Midbrain (tissue), 1 donor: ENCODE measurements at places on chromosomes 3 and 15.
A peak's percentile ranks its signal among the peaks of the same experiment; 100 is the strongest.

DNA sequence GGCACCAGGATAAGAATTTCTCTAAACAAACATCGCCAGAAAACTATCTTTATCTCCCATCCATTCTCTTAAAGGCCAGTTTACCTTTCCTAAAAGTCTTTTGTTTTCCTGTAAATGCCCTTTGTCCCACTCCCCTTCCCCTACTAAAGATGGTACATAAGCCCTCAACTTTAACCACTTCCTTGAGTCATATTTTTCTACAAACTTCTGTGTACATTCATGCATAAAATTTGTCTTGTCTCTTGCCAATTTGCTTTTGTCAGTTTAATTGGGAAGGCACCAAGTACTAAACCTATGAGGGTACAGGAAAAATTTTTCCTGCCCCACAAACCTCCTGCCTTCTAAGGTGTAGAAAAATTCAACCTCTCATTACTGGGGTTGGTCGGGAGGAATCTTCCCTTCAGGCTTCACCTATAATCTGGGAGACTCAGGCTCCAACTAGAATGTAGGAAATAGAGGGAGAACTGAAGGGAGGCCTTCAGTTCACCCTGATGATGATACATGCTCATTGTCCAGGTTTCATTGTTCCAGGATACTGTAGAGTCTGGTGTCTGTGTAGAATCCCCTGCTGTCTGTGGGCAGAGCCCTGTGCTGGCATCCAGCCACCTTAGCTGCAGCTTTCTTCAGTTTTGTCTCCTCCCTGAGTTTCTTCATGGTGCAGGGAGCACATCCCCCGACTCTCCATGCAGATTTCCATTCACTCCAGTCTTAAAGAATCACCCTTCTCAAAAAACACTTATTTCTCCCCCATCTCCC, 53.2 kb downstream of the CD200R1L start:
- DNase-seq, result no peak

GRCh38 chr3:66661628-66662027, 160.8 kb upstream of the LRIG1 start:
- DNase-seq, result no peak

DNA sequence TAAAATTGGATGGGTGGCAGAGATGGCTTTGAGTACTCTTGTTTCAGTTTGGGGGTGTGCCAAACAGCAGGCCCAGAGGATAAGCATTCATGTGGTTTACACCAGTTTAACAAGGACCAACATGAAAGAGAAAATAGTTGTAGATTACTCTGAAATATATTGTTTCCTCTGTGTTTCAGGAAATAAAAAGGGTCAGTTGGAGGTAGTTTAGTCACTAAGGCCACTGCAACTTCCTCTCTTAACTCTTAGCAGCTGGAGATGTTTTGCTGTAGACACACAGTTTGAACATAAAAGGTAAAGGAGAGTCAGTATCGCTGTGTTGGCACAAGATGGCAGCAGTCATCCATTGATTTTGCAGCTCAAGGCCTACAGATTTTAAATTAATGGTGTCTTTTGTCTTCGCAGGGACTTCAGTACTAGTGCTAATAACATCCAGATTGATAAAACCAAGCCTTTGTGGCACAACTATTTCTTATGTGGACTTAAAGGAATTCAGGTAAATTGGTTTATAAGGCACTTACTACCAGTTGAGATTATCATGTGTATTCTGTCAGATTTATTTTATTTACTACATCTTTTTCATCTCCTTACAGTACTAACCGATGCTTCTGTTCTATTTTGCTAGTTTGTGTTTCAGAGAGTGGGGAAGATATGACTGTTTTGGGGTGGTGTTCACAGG, 65.5 kb downstream of the GALK2 start:
- peak; percentile 79 for DNase-seq

DNA sequence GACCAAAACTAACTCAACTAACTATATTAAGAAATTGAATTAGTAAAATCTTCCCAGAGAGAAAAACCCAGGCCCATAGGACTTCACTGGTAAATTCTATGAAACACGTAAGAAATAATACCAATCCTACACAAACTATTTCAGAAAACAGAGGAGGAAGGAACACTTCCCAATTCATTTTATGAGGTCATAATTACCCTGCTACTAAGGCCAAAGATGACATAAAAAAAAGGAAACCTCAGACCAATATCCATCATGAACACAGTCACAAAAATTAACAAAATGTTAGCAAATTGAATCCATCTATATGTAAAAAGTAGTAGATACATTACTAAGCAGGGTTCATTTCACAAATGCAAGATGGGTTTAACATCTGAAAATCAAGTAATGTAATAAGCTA, 3.5 kb downstream of the EDC3 start:
- no peak for DNase-seq

DNA sequence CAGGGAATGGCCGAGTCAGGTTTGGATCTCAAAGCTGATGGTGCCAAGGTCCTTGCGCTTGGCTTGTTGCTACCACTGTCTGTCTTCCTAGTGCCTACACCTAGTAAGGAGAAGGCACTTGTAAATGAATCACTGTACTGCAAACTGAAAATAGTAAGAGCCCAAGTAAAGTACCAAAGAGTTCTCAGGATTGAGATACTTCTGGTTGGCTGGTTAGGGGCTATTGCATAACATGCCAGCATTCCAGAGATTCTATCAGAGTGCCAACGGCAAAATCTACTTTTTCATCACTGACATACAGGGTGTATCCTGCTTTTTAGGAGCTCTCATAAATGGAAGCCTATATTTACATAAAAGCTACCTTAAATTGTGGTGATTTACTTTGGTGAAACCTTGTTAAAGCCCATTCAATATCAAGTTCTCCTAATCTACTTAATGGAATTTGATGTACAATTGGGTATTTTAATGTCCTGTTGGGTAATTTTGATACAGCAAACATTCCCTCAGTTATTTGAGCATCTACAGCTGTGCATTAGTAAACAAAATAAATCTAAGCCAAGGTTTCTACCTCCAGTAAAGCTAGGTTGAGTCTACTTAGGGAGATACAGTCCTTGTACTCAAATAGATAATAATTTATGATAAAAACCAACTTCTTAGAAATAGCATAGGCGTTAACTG, 30.7 kb upstream of the CHD2 start:
- no peak for DNase-seq

- DNase-seq, result no peak
These were observed 30.7 kb downstream of the SCN11A start for GRCh38 chr3:39021029-39021428.

GRCh38 chr15:100170291-100171210, 171.2 kb downstream of the ADAMTS17 start:
- no peak for DNase-seq

DNA sequence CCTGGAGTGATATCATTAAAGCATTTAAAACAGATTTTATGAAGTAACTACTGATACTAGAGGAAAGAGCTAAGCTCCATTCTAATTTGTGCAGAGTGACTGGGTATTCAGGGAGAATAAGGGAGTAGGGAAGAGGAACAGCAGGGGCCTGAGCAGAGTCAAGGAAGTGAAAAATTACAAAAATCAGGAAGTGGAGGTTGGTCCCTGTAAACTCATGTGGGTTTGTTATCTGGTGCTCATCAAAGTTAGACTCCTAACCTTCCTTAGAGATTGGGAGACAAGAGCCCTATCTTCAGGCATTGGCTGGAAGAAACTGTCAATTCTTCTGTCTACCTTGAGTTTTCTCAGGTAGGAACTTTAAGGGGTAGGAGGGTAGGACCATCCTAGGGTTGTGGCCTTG, 82.5 kb downstream of the NEK11 start:
- no peak for DNase-seq

GRCh38 chr15:29904757-29905417, 82.6 kb upstream of the TJP1 start:
- DNase-seq, result no peak

GRCh38 chr3:23592961-23593931, 212.5 kb upstream of the UBE2E1 start:
- DNase-seq, result no peak

- DNase-seq, result no peak
These were observed 355.4 kb downstream of the LPP start for GRCh38 chr3:188509316-188509715.

GRCh38 chr15:100994597-100995446, 75.7 kb downstream of the LRRK1 start:
- no peak for DNase-seq

GRCh38 chr15:49038382-49038781, 7.9 kb downstream of the SECISBP2L start:
- no peak for DNase-seq

DNA sequence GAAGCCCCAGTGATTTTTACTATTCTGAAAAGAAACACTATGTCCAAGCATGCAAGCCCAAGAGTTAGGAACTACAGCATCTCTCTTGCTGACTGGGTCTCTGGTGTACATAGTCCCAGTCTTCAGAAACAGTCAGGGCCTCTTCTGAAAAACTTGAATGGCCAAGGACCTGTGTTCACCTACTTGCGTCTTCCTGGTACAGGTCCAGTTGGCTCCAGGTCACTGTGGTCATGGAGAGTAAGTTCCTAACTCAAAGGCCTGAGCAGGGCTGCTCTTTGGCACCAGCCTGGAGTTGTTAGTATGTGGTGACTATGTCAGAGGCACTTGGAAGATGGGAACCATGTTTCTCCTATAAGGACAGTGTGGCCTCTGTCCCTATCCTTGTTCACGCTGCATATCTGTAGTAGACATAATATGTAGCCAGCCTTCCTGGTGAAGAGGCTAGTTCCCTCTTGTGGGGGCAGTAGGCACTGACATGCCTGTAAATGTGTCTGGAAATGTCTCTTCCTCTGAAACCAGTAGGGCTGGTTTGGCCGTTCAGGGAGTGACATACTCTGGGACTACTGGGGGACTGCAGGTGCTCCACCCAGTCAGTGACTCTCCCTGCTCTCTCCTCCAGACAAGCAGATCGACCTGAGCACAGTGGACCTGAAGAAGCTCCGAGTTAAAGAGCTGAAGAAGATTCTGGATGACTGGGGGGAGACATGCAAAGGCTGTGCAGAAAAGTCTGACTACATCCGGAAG, 2.6 kb upstream of the RBM15B start:
- DNase-seq, result no peak

DNA sequence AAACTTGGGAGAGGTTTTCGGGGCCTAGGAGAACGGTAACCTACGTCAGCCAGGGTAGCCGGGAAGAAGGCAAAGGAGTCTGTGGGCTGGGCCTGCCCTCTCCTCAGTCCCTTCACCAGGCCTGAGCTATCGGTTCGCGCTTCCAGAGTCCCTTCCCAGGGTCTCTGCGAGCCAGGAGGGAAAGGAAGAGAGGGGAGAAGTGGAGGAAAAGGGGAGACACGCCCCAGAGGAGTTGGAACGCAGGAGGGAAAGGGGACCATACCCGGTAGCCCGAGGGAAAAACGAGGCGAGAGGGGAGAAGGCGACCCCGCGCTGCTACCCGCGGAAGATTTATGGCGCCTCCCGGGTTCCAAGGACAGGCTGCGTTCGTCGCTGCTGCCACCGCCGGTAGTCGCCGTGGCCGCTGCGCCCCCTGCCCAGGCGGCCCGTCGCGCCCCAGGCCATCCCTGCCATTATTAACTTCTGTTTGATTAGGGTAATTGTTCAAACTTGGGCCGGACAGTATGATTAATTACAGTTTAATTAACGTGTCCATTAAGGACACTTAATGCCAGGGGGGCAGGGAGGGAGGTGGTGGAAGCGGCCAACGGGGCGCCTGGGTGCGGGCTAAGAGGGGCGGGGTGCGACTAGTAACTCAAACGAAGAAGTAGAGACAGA, 3.4 kb upstream of the SKOR1 start:
- no peak for DNase-seq

DNA sequence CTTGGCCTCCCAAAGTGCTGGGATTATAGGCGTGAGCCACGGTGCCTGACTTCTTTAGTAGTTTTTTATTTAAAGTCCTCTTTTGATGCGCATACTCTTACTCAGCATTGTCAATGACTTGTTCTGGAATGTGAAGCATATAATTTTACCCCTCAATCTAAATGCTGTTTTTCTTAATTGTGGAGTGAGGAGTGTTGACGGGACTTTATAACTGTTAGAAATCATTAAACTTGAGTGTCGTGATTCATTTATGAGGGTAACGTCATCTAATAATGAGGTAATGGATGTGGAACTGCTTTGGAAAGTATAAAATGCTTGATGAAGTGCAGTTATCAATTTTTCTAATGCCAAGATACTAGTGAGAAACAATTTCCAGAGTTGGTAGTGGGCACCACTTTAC, 48.3 kb downstream of the PLS1 start:
- no peak for DNase-seq

- DNase-seq, result no peak
These were observed 92.0 kb downstream of the FBN1 start for GRCh38 chr15:48553559-48553958.

DNA sequence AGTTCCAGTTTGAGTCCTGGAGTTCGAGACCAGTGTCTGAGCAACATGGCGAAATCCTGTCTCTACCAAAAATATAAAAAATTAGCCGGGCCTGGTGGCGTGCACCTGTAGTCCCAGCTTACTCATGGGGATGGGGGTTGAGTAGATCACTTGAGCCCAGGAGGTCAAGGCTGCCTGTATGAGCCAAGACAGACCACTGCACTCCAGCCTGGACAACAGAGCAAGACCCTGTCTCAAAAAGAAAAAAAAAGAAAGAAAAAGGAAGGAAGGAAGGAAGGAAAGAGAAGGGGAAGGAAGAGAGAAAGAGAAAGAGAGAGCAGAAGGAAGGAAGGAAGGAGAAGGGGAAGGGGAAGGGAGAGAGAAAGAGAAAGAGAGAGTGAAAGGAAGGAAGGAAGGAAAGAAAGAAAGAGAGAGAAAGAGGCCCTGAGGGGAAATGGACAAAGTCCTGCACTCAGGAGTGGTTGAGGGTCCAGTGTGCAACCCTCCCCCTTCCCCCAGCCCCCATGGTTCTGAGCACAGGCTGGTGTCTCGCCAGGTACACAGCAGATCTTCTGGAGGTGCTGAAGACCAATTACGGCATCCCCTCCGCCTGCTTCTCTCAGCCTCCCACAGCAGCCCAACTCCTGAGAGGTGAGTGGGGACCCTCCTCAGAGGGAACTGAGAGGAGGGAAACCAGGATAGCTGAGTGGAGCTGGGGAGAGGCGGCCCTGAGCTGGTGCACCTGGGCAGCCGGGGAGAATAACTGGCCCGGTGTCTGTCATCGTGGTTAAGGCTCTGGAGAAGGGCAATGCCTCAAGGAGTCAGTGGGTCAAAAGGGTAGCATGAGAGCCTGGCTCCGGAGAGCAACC, 1.2 kb downstream of the SLC51A start:
- no peak for DNase-seq

DNA sequence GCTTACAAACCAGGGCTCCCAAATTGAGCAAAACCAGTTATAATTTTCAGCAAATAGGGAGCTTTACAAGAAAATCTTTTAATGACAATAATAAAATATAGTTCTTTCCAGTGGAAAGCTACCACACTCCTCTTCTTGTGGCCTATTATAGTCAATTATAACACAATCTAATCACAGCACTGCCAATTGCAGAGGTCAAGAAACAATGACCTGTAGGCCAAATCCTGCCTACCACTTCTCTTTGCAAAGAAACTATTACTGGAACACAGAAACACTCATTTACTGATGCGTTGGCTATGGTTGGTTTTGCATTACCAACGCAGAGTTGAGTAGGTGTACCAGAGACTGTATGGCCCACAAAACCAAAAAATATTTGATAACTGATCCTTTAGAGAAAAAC, 110.5 kb downstream of the WDR72 start:
- DNase-seq, result no peak

- no peak for DNase-seq
These were observed 357.1 kb downstream of the ZPLD1 start for GRCh38 chr3:102791641-102792589.

GRCh38 chr15:49223536-49224274, 53.7 kb downstream of the GALK2 start:
- DNase-seq, result no peak
